ENCODE measurements at places on chromosomes 11 and 22.

DNA sequence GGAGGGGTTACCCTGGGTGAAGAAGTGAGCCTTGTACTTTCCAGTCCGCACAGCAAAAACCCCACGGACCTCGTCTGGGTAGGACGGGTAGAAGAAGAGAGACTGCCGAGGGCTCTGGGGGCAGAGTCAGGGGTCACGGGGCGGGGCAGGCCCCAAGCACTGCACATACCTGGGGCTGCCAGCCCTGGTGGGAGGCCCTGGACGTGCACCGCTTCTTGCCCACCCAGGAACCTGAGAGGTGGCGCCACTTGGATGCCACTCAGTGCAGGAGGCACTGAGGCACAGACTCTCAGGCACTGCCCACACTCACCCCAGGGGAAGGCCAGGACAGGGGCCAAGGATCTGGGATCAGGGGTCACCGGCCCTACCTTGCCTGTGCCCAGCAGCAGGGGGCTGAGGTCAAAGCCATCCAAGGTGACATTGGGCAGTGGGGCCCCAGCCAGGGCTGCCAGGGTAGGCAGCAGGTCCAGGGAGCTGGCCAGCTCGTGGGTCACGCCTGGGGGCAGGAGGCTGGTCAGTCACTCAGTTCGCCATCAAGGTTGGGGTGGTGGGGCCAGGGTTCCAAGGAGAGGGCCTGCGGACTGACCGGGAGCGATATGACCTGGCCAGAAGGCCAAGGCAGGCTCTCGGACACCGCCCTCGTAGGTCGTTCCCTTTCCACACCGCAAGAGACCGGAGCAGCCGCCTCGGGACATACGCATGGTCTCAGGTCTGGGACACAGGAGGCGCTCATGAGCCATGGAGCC is 2.2 kb downstream of the ARSA start:
- no peak for DNase-seq

DNA sequence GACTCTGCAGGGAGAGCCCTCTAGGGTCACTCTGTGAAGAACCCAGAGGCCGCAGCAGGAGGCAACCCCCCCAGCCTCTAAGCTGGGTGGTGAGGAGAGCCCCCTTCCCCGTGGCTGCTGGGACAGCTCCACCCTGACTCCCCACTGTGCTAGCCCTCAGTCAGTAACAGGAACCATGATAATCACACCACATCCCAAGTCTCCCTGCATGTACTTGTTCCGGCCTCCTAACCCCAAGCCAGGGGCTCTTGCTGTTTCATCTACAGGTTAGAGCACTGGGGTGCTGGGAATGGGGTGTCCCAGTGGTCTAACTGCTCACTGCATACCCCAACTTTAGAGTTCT is 26.9 kb downstream of the ARVCF start:
- DNase-seq: no peak

DNA sequence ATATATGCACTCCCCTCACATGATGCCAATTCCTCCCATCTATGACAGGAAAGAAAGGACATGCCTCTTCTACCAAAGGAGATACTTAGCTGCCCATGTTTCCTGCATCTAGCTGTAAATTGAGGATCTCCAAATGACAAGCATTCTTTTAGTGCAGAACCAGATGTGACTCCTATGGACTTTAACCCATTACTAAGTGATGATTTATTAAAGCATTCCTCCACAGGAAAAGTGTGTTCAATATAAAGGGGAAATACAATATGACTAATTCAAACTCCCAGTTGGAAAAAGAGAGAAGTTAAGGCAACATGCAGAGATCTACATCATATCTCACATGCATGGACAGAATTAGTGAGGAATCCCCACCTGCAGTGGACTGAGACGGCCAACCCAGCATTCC is 221.3 kb downstream of the FAM76B start:
- DNase-seq: peak; percentile 58

DNA sequence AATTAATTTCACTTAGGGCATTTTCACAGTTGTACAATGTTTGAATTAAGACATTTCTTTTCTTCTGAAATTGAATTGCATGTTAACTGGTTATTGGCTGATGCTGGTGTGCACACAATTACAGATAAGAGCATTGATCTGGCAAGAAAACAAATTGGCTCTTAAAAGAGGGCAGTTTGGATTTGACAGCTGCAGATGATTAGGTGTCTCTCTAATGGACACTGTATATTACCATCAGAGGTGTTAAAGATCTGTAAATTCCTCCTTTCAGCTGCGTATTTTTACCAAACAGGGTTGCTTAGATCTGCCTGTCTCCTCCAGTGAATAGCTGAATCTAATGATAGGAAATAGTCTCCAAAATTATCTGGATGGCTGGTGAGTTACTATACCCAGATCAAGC is 198.5 kb downstream of the BLID start:
- DNase-seq: no peak

DNA sequence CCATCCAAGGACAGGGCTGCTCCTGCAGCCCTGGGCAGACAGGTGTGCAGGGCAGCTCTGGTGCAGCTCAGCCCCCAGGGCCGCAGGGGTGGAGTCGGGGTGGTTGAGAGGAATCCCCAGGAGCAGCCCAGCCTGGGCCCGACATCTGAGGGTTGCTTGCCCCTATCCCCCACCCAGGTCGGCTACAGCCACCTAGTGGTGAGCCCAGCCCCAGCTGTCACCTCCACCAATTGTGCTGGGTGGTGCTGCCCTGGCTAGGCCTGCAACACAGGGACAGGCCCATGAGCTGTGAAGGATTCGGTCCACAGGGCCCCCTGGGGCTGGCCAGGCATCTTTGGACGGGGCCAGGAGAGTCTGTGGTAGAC is 29.6 kb downstream of the RTN4R start:
- peak; percentile 21 for DNase-seq

DNA sequence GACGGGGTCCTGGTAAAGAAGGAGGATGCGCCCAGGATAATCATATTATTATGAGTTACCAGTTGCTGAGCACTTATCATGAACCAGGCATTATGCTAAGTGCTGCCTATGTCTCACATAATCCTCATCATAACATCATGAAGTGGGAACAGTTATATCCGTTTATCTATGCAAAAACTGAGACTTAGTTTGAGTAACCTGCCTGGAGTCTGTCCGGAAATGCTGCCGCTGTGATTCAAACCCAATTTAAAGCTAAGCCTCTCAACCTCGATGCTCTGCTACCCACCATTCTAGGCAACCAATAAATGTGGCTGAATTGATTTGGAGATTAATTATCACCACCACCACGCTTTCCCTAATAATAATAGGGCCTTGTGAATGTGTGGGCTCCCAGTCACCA is 111.5 kb upstream of the CLMP start:
- no peak for DNase-seq
